ENCODE measurements at places on chromosomes 13 and 19.

DNA sequence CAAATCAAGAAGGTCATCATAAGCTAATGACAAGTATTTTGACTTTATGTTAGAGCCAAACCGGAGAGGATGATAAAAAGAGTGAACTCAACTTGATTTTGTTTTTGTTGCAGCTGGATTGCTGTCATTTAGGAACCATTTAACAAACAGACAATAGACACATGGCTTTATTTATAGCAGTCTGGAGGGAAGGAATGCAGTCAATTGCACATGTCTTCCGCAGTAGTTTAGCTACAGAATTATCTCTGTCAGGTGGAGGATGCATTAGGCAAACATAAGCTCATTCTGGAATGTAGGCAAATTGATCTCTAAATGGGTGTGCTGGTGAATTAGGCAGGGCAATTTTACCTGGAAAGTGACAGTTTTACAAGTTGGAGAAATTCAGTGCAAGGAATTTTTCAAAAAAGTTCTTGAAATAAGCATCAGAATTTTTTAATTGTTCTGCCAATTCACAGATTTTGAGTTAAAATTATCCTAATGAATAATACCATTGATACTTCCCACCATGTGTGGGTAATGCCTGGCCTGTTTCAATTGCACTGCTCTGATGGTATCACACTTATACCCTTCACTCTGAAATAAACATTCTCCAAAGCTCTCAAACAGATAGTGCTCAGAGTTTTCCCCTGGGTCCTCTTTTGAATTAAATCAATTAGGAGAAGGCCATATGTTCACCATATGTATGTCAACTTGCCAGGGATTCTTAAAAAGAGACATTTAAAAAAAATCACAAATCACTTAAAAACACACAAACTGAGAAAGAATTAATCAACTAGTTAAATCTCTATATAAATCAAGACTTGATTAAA is 318.3 kb downstream of the NDFIP2 start:
- DNase-seq, result no peak

DNA sequence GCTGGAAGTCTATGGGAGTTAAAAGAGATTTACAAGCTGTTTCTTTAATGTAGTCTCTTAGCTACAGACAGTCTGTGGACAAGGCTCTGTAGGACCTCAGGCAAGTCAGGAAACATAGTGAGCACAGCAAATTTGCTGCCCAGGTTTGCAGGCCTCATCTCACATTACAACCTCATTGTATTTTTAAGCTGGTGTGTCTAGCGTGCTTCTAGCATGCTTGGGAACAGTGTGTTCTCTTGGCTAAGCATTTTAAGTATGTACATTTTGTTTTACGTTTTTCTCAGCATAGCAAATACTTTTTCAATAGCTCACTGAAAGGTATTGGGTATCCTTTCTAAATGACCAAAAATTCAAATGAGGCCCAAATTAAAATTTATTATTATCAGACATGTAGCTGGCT is 113.2 kb downstream of the STARD13 start:
- DNase-seq, result no peak

DNA sequence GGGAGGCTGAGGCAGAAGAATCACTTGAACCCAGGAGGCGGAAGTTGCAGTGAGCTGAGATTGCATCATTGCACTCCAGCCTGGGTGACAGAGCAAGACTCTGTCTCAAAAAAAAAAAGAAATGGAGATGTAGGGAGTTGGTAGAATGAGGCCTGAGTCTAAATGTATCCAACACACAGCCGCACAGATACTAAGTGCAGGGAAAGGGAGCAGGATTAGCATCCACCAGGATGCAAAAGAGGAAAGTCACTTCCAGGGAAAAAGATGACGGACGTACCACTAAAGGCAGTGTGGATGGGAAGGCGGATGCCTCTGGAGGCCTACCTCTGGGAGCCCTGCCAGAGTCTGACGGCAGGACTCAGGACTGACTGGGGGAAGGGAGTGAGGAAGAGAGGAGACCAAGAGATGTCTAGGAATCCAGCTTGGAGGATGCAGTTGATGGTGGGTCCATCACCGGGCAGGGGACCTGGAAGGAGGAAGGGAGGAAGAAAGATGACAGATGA is 6.8 kb downstream of the FAM98C start:
- DNase-seq, result no peak

DNA sequence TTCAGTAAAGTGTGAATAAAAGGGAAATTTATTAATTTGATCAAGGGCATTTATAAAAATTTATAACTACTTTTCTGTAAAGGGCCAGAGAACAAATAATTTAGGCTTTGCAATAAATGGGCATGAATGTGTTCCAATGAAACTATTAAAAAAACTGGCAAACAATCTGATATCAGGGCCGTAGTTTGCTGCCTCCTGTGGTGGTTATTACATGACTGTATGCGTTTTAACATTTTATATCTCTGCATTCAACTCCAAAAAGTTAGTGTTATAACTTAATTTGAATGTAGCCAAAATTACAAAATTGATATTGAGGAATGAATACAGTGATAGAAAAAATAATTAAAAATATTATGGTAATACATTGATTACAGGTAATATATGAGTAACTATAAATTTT is 80.5 kb upstream of the POSTN start:
- DNase-seq, result no peak

- DNase-seq, result no peak
These were observed 9.2 kb upstream of the HS6ST3 start for GRCh38 chr13:96080676-96081075.

DNA sequence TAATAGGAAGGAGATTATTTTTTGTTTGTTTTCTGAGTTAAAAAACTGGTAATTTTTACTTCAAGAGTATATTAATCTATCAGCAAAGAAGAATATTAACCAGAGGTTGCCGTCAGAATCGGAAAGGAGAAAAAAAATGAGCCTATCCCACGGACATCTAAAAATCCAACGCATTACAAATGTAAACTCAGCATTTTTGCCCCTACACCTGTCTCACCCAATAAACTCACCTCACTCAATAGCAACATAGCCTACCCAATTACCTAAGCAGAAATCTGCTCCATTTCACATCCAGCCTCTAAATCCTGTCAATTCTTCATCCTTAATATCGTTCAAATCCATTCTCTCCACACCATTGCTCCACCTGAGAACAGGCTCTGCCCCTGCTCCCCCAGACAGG is 10.4 kb upstream of the DIAPH3 start:
- no peak for DNase-seq

DNA sequence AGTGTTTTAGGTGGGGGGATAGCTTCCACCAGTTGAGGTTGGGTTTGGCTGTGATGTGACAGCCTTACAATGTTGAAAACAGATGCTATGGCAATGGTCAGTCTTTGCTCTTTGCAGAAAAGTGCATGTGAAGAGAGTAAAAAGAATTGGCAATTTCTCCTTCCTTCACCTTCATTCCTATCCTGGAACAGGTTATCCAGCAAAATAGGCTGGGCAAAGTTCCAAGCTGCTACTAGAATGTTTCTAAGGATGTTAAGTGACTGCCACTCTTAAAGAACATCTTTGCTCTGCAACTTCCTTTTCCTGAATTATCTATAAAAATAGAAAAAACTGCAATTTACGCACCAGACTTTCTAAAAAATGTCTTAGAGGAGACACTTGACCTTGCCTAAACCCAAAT is 50.1 kb upstream of the MYCBP2 start:
- DNase-seq, result no peak

GRCh38 chr19:15307169-15307568 is 25.2 kb downstream of the BRD4 start:
- no peak for DNase-seq

GRCh38 chr13:109803825-109804224 is 17.4 kb upstream of the IRS2 start:
- DNase-seq, result no peak

DNA sequence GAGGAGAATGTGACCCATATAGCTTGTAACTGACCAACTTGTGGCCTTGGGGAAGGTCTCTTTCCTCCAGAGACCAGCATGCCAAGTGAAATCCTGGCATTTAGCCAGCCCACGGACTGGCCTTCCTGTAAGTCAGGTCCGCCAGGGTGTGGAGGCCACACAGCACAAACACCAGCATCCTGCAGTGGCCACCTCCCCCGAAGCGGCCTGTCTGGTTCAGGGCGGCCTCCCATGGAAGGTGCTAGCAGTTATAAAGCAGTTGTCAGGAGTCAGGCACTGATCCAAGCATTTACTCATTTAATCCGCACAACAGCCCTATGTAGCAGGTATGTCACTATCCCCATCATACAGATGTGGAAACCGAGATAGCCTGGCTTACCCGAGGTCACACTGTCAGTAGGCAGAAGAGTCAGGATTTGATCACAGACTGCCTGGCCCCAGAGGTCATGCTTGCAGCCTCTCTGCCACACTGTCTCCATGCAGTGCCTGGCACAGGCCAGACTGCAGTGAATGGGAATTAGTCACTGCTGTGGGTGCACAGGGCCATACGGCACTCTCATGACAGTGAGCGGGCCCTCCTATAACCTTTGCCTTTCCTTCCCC is 36.7 kb downstream of the CAPN12 start:
- DNase-seq, result no peak

GRCh38 chr19:12885749-12886650 is 1.0 kb downstream of the KLF1 start:
- DNase-seq, result no peak

GRCh38 chr19:3270902-3271301 is 46.4 kb downstream of the CELF5 start:
- peak; percentile 67 for DNase-seq

GRCh38 chr13:51628059-51628852 is 44.0 kb downstream of the WDFY2 start:
- no peak for DNase-seq

DNA sequence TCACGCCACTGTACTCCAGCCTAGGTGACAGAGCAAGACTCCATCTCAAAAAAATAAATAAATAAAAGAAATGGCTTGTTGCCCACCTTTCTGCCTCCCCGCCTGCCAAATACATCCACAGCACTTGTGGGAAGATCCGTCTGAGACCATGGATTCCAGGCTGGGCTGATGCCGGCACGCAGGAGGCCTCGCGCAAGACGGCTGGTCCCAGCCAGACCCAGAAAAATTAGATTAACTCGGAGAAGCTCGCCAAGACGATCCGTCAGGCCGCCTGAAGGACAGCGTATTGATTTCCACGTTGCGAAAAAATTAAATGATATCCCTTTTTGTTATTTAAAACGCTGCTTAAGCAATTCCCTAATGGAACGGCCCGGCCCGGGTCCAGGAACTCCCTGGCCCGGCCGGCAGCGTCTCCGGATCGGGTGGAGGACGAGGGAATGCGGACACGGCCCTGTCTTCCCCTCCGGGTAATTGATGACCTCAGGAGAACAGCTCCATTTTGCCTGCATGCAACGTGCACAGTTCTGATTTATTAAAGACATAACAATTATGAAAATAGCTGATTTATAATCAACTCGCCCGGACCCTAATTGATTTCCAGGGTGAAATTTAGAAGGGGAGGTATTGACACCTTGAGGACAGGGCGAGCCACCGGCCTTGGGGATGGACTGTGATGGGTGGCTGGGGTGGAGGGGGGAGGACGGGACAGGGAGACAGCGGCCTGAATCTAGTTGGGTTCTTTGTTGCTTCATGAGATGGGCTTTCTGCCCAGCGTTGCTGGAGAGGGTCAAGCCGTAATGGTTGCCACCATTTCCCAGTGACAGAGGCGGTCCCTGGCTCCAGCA is 52.1 kb downstream of the ZNRF4 start:
- no peak for DNase-seq

DNA sequence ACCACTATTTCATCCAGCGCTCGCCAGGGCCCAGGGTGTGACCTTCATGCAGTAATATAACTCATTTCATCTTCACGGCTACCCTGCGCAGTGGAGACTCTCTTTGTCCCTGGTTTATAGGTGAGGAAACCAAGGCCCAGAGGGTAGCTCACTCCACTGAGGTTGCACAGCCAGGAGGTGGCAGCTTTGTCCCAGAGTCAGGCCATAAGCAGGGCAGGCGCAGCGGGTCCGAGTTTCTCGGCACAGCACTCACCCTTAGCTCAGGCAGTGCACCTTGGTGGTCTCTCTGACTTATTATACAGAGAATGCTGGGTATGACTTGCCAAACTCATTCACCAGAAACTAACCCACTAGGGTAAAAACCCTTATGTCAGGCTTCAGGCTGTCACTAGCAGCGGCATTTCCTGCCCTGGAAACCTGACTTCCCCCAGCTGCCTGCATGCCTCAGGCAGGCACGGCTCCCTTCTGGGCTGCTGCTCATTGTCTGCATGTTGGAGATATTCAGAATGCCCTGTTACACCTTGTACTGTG is 24.5 kb downstream of the PPP5C start:
- DNase-seq, result no peak

All from NCI-H1930 (cell line).